ENCODE measurements at places on chromosomes 2 and 18.

- no peak for DNase-seq
Measured at GRCh38 chr2:219897456-219897855, 270.0 kb downstream of the SLC4A3 start.

GRCh38 chr18:45951016-45951714 is 16.0 kb downstream of the EPG5 start:
- DNase-seq = no peak

DNA sequence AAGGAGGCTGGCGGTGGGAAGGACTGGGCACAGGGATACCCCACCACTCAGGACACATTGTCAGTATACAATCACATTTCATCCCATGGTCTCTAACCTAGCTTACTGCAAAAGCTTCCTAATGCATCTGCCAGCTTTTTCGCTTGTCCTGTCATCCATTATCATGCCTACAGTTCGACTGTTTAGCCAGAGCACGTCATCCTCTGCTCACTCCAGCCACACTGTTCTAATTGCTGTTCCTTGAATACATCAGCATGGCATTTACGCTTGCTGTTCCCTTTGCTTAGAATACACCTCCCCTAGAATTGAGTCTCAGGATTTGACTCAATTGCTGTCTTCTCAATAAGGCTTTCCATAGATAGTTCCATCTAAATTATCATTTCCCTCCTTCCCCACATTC is 166.3 kb downstream of the CCDC148 start:
- DNase-seq = no peak

- DNase-seq = no peak
Measured at GRCh38 chr2:113282747-113283533, 4.2 kb upstream of the PAX8 start.

DNA sequence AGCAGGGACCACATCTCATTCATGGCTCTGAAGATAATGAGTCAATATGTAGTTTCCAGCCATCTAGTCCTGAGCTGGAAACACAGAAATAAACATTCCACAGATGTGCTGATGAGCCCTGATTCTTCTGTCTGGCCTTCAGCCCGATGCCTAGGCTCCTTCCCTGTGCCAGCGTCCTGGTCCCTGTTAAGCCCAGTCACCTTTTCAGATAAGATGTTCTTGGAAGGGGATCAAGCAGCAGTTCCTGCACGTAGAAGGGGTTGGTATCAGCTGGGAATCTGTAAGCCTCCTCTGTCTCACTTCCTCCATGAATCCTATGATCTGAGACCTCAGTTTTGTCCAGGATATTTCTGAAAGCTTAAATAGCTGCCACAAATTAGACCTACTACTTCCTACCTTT is 149.3 kb downstream of the TTC32 start:
- DNase-seq = no peak

DNA sequence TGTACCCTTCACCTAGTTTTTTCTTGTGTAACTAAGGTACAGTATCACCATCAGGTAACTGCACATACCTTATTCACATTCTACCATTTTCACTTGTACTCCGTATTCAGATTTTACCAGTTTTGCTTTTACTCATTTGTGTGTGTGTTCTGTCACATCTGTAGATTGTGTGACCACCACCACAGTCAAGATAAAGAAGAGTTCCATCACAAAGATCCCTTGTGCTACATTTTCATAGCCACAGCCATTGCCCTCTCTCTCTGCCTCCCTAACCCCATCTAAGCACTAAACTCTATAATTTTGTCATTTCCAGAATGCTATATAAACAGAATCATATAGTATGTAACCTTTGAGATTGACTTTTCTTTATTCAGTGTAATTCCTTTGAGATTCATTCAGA is 23.5 kb downstream of the DIS3L2 start:
- DNase-seq = no peak

GRCh38 chr2:25103287-25103871 is 61.5 kb downstream of the EFR3B start:
- DNase-seq = no peak

DNA sequence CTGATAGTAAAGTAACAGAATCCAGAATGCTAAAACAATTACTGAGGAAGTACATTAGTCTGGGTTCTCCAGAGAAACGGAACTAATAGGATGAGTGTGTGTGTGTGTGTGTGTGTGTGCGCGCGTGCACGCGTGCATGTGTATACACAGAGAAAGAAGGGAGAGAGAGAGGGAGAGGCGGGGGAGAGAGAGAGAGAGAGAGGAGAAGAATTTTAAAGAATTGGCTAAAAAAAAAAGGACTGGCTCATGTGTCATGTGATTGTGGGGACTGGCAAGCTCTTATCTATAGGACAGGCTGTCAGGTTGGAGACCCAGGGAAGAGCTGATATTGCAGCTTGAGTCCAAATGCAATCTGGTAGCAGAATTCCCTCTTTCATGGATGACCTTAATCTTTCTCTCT is 976.2 kb upstream of the CDH2 start:
- DNase-seq = no peak

Data from stimulated activated CD8-positive, alpha-beta memory T cell treated with anti-CD3 and anti-CD28 coated beads, Interleukin-15, amount 100 ng/mL, for 48 hours (primary cell).